ENCODE measurements at places on chromosomes 11 and 22.

DNA sequence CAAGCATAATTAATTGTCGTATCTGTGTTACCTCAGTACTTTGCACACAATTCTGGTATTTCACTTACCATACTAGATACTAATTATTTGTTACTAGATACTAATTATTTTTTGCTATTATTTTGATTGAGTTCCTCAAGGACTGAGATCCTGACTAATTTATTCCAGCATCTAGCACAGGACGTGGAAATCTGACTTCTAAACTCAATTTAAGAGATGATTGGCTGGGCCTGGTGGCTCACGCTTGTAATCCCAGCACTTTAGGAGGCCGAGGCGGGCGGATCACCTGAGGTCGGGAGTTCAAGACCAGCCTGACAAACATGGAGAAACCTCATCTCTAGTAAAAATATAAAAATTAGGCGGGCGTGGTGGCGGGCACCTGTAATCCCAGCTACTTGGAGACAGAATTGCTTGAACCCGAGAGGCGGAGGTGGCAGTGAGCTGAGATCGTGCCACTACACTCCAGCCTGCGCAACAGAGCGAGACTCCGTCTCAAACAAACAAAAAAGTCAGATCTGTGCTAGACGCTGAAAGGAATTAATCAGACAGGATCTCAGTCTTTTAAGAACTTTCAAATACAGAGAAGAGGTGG lies 527 bp upstream of the MRPL48 start:
- no peak for DNase-seq

- no peak for DNase-seq
Observed at GRCh38 chr11:19756675-19757475, 44.2 kb downstream of the NAV2 start.

DNA sequence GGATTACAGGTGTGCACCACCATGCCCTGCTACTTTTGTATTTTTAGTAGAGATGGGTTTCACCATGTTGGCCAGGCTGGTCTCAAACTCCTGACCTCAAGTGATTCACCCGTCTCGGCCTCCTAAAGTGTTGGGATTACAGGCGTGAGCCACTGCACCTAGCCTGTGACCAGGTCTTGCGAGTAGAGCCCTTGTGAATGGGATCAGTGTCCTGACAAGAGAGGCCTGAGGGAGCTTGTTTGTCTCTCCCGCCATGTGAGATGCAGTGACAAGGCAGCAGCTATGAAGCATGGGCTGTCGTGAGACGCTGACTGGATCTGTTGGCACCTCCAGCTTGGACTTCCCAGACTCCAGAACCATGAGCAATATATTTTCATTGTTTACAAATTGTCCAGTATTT lies 69.3 kb downstream of the LRRC32 start:
- no peak for DNase-seq

- peak; percentile 19 for DNase-seq
Observed at GRCh38 chr11:18615628-18616392, 16.2 kb downstream of the MISFA start.

- DNase-seq, result peak; percentile 60
Observed at GRCh38 chr22:31497148-31497938, 1.0 kb downstream of the SFI1 start.

GRCh38 chr22:47374273-47374771 lies 611.9 kb downstream of the TBC1D22A start:
- DNase-seq, result no peak

DNA sequence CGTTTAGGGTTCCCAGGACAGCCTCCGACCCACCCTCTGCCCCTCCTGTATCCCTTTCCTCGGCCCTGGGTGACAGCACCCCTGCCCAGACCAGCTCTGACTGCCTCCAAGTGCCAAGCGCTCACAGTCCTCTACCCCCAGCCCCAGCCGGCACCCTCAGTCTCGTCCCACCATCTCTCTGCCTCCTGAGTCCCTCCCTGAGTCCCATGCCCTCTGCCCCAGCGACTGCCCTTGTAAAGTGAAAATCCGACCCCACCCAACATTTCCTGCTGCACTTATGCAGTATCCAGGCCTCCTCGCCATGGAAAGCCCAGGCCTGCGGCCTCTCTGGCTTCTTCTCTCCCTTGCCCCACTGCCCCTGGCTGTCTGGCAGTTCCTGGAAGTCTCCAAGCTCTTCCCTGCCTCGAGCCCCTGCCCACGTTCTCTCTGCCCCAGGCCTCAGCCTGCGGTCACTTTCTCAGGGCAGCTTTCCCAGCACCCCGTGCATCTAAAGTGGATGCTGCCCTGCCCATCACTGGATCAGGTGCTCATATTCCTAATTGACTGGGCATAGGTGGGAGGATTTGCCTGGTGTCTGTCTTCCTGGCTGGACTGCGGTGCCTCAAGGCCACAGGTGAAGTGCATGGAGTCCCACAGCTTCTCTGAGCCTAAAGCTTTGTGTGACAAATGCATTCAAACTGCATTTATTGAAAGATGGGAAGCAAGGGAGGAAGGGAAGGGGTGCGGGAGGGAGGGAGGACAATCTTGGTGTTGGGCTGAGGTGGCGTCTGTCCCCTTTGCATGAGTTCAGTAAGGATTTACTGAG lies 17.7 kb upstream of the IL2RB start:
- no peak for DNase-seq

DNA sequence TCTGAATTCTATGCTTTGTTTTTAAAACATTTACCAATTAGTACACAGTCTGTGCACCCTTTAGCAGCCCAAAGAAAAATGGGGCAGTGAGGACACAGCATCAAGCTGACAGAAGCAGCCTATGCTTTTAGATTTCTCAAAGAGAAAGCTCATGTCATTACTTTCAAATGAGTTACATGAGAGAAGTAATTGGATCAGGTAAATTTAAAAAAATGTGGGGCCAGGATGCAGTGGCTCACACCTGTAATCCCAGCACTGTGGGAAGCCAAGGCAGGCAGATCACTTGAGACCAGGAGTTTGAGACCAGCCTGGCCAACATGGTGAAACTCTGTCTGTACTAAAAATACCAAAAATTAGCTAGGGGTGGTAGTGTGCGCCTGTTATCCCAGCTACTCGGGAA lies 57.7 kb downstream of the APOL5 start:
- DNase-seq, result no peak

DNA sequence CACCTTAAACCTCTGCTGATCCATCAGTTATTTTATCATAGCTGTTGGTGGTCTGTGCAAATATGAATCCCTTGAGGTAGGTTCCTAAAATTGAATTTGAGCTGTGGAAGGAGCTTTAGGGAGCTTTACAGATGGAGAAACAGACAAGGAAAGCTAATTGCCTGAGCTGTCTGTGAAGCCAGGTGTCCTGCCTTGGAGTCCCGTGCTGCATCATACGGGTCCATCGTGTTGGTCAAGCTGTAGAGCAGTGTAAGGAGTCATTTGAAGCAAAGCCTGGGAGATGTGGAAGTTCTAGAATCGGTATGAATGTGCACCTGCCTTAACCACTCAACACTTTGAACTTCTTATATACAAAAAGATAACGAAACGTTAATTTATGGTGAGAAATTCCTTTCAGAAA lies 1.0 kb downstream of the POLA2 start:
- no peak for DNase-seq

DNA sequence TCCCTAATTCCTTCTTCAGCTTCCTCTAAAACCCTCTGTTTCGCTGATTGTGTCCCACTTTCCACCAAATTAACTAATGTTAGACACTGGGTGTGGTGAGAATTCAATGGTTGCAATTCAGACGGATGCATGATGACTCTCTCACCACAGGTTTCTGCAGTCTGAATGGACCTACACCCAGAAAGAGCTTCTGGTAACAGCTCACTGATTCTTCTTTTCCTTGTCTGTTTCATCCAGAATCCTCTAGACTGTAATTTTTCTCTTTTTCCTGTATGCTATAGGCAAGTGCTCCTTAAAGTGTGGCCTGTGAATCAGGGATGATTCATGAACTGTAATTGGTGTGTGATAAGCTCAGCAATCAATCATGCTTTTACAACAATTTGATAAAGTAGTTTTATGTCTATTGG lies 18.1 kb downstream of the MMP10 start:
- DNase-seq, result no peak

GRCh38 chr11:56624661-56625110 lies 10.0 kb upstream of the OR5M1 start:
- no peak for DNase-seq

- no peak for DNase-seq
Observed at GRCh38 chr11:101974255-101974654, 57.9 kb upstream of the ANGPTL5 start.

- no peak for DNase-seq
Observed at GRCh38 chr11:47123094-47123493, 53.6 kb downstream of the ARFGAP2 start.

- peak; percentile 53 for DNase-seq
Observed at GRCh38 chr11:789943-790342, at the start of gene CEND1. CEND1 (minus strand) TSS chr11:790090; CDS start chr11:788576, 1,514 bp downstream.

DNA sequence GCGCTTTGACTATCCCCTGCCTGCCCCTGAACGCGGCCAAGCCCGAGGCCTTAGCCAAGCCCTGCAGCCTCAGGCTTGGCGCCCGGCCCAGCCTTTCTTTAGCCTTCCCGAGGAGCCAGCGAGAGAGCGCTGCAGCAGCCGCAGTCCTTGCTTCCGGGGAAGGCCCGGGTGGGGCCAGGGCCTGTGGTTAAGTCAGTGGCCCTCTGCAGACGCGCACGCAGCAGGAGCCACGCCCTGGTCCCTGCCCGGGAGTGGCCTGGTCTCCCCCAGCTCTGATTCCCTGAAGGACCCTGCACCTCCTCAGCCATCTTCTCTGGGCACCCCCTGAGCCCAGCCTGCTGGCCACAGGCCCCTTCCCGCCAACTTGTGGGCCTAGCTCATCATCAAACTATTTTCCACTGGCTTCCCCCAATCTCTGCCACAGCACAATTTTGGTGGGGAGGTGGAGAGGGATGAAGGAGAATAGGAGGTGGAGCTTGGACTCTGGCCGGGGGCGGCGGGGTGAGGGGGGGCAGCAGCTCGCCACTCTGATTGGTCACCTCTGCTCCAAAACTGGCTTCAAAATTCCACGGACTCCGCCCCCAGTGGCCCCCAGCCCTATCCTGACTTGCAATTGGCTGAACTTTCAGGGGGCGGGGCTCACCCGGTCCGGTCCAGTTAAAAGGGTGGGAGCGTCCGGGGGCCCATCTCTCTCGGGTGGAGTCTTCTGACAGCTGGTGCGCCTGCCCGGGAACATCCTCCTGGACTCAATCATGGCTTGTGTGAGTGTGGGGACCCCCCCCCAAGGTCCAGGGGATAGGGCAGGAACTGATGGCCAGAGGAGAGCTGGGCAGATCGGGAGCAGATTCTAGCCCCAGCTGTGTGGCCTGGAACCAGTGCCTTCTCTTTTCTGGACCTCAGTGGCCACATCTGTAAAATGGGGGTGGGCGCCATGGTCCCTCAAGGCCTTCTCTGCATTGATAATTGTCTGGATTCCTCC lies at the start of gene LGALS1:
Gene LGALS1 (plus strand): TSS at position 686 of the 979 bp plus-strand sequence. CDS start 67 bp downstream, at position 753.
- peak; percentile 74 for DNase-seq

GRCh38 chr11:131626788-131627187 lies 256.4 kb downstream of the NTM start:
- no peak for DNase-seq

GRCh38 chr11:8337130-8337795 lies 73.6 kb upstream of the LMO1 start:
- no peak for DNase-seq

DNA sequence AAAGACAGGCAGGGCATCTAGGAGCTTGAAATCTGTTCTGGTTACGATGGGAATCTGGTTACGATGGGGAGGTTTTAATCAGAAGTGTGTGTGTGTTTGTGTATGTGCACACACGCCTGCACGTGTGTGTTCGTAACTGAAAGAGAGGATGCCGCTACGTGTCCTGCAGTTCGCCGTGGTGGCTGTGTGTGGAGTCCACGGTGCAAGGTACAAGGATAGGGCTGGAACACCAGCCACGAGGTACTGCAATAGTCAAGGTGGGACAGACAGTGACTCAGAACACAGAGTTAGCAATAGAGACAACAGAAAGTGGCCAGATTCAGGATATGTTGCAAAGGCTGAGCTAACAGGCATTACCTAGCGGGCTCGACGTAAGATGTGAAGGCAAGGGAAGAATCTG lies 46.7 kb downstream of the IGSF9B start:
- DNase-seq, result no peak

DNA sequence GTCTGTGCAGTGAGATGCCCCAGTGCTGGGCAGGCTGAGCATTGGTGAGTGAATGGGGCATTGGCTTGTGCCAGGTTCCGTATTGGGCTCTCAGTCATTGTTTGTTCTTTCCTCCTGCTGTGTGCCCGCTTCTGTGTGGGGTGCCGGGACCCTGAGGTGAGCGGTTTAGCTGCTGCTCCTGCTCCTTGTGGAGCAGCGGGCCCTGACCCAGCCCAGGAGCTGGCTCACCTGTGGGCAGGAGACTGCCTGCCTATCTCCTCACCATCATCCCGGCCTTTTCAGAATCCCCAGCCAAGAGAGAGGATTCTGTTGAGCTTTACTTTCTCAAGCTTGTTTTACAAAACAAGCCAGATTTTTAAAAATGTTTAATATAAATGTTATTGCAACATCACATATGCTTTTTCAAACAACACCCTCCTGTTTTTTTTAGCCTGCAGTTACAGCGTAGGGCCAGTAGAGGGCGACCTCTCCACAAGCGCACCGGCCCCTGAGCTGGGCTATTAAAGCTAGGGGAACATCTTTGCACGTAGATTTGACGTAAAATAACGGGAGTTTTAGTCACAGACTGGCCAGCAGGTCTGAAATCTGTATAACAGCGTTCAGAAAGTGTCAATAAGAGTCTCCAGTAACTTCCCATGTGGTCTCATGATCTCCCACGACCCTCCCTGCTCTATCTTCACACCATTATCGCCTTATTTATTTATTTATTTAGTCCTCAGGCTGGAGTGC lies 25.1 kb upstream of the RELT start:
- DNase-seq, result peak; percentile 77

GRCh38 chr11:93727985-93728791 lies 13.1 kb downstream of the TAF1D start:
- DNase-seq, result no peak

DNA sequence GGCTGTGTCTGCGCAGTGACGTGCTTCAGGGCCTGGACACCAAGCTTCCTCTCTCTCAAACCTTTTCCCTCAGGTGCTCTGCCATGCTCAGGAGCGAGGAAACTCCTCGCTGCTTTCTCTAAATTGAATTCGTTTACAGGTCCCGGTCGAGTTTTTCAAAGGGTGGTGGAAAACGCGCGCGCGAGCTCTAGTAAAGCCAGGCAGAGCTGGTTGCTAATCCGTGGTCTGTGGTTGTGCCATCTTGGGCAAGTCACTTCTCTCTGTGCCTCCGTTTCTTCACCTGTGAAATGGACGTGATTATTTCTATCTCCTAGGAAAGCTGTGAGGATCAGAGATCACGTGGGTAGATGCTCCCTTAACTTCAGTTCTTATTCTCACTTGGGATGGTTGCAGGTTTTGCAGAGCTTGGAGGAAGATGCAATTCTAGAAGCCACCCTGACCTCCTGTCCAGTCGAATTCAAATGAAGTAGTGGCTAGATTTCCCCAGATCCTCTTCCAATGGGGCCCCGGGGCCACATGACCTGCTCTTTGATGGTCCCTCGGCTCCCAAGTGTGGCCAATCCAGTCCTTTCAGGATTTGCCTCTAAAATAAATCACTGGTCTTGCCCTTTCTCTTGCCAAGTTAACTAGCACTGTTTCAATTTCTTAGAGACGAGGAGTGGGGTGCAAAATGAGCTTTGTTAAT lies 10.5 kb upstream of the ALX4 start:
- no peak for DNase-seq

GRCh38 chr22:46043339-46043738 lies 66.4 kb upstream of the WNT7B start:
- DNase-seq, result no peak
